CD4-positive, alpha-beta memory T cell (primary cell): ENCODE measurements at places on chromosomes 6 and 20. TPM values are rescaled to one million over a fixed set of nuclear protein-coding genes. Genes with fewer than 3 reads are reported as not detected.

- DNase-seq, result peak; percentile 29
These were observed 118.8 kb upstream of the TRAF3IP2 start for GRCh38 chr6:111724505-111724904.

DNA sequence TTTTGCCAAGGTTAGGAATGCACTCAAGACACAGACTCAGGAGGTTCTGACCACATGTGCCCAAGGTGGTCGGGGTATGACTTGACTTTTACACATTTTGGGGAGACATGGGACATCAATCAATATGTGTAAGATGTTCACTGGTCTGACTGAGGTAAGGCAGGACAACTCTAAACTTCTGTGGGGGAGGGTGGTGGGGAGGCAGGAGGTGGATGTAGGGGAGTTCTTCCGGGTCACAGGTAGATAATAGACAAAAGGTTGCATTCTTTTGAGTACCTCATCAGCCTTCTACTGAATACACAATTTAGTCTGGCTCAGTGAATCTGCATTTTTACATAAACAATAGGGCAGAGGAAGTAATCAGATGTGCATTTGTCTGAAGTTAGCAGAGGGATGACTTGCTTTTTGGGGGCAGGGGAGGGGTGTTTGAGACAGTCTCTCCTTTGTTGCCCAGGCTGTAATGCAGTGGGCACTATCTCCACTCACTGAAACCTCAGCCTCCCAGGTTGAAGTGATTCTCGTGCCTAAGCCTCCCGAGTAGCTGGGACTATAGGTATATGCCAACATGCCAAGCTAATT lies 10.9 kb downstream of the ECHDC1 start:
- no peak for DNase-seq

DNA sequence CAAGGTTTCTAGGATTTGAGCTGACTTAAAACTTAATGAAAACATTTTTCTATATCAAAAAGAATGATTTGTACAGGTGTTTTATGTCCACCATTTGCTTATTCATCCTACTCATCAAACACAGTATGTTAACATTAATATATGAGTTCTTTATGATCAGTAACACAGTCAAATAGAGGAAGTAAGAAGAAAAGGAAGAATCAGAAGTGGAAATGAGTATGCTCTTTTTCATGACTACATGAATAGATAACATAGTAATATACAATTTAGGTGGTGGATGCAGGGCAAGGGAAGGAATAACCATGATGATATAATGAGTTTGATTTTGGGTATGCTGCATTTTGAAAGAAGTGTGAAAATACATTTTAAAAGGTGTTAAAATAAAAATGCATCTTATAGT lies 16.5 kb downstream of the KPNA5 start:
- no peak for DNase-seq

The MMP24 gene
- 0.19 TPM for total RNA-seq
